ENCODE measurements at places on chromosomes 11 and 22.

GRCh38 chr11:73530109-73530508 is 67.8 kb downstream of the FAM168A start:
- DNase-seq = peak; percentile 9

DNA sequence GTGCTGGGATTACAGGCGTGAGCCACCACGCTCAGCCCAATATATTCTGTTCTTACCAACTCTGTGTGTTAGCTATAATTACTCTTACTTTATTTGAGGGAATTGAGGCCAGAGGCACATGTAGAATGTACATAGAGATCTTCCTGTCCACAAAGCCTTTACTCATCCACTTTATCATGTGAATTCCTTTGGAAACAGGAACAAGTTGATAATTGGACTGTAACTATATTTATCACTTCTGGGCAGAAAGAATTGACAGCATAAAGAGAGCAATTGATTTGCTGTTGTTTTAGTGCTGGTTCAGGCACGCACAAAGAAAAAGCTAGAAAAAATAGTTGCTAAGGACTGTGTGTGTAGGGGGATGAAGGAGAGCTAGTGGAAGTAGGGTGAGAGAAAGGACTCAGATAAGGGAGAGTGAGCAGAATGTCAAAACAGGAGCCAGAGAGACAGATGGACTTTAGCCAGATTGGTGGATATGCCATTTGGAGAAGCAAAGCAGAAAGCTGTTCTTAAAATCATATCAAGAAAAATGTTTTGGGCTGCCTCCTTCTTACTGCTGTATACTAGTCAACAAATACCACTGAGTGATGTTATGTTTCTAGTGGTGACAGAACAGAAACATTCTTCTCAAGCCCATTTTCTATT is 929.8 kb upstream of the CNTN5 start:
- no peak for DNase-seq

DNA sequence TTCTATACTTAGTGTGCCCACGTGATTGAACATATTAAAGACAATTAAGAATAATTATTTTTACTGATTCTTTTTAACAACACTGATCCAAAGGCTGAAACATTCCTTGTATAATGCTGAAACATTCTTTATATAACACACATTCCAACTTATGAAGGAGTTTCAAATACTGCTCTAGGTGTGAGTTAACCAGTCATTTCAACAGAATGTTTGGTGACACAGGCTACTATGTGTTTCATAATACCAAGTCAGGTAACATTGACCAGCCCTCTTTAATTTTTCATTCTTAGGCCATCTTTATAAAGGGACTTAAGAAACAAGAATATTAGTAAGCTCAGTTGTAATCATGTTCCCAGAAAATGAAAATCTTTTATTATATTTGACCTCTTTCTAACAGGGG is 136.6 kb downstream of the ELP4 start:
- DNase-seq = no peak

DNA sequence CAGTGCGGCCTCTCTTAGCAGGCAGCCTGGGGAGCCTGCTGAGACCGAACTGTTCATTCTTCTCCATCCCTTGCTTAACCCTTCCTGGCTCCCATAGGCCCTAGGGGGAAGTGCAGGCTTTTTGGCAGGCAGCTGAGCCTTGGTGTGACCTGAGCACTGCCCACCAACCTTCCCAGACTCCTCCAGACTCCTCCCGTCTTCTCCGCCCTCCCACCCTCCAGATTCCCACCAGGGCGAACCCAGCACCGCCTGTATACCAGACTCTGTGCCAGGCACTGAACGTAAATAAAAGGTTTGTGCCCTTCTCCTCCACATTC is 7.9 kb downstream of the RELT start:
- DNase-seq = no peak

- DNase-seq = no peak
These were observed 549.3 kb upstream of the CADM1 start for GRCh38 chr11:116053548-116053919.

DNA sequence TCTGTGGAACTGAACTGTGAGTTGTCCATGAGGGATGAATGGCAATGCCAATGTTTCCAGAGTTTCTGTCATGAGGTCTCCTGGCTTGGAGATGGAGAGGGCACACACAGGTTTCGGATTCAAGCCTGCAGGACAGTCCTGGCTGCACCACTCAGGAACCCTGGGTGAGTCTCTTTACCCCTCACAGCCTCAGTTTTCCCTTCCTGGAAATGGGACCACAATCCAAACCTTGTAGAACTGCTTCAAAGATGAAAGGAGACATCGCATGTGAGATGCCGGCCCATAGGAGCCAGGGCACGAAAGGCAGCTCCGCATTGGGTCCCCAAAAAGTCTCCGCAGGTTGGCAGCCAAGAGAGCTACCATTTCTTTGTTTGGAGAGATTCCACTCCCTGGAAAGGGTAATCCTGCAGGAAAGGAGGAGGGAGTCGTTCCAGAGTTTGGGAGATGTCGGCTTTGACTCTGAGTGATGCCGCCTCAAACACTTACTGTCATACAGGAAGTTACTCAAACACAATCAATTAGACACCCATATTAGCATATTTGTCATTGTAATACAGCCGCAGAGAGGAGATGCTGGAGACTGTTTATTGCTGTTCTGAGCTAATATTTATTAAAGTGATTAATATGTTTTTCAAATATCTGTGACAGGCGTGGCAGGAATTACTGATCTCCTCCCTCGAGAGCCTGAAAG is 318.3 kb downstream of the MN1 start:
- no peak for DNase-seq

DNA sequence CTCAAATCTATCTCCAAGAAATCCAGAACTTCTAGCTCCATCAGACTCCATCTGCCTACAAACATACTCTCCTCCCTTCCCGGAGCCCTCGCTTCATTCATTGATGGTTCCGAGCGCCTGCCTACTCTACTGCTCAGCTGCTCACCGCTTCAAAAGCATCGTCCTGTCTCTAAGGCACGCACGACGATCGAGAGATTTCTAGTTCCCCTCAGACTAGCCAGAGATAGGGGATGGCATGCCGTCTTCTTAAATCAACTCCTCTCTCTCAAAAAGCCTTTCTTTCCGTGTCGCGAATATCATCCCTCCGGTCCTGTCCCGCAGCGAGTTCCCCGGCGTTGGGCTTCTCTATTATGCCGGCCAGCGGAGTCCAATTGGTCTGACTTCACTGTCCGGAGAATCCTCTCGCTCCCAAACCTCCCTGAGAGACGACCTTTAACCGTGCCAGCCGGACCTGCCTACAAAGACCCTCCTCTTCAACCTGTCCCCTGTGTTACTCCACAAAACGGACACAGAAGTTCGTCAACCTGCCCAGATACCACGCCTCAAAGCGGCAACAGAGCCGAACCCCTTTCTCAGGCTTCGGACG is 592 bp downstream of the EEF1G start:
- peak; percentile 60 for DNase-seq

GRCh38 chr22:37999640-38000272 is 15.4 kb upstream of the SOX10 start:
- no peak for DNase-seq

All from B cell (primary cell).